Adrenal gland (tissue), 19 donors: ENCODE measurements at places on chromosomes 7 and 10. TPM values are rescaled to one million over a fixed set of nuclear protein-coding genes. Genes with fewer than 3 reads are reported as not detected.

Gene KCNIP2
- 8.7 TPM for total RNA-seq

Gene HOXA7
- total RNA-seq, result 7.9 TPM

Gene CNTNAP2
- 0.92 TPM for total RNA-seq

Gene CYTH3
- 27.0 TPM for total RNA-seq

Gene CTTNBP2
- 3.0 TPM for total RNA-seq

Gene DGKB
- 5.8 TPM for total RNA-seq

Gene UNC5B
- 18.4 TPM for total RNA-seq

Gene PTPN20
- total RNA-seq, result 26.8 TPM

Gene AVL9
- 23.0 TPM for total RNA-seq

Gene ZNF107
- total RNA-seq, result 7.4 TPM

Gene CUBN
- 1.3 TPM for total RNA-seq

Gene MSMB
- not detected for total RNA-seq

DNA sequence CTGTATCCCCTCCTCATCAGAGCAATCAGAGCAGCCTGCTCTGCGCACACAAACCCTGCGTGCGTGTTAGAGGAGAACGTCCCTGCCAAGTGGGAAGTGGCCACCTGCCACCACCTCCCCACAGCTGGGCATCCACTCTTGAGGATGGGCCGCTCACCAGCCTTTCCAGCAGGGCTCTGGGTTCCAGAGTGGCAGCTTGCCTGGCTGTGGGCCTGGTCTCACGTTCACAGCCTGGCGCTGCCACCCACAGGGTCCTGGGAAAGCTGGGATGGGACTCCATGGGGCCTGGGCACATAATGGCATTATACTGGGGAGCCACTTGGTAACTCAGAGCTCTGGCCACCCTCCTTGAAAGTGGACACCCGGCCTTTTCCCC, 151.1 kb upstream of the PPP2R2D start:
- no peaks in the 10 kb centered on the region for H3K36me3 ChIP-seq
- H3K27ac ChIP-seq, result no peak overlapping the region
- H3K4me1 ChIP-seq, result no peaks in the 10 kb centered on the region
- H3K27me3 ChIP-seq, result peaks cover 11% of the 10 kb centered on the region
- no peak overlapping the region for H3K4me3 ChIP-seq
- DNase-seq, result no peak

- H3K4me1 ChIP-seq, result no peaks in the 10 kb centered on the region
- DNase-seq, result no peak
- no peaks in the 10 kb centered on the region for H3K36me3 ChIP-seq
- no peaks in the 10 kb centered on the region for H3K27me3 ChIP-seq
- no peak overlapping the region for H3K4me3 ChIP-seq
- H3K27ac ChIP-seq, result no peak overlapping the region
These were observed 179.7 kb downstream of the GLI3 start for GRCh38 chr7:42057331-42057730.

GRCh38 chr10:110915035-110915434, 3.9 kb downstream of the BBIP1 start:
- no peaks in the 10 kb centered on the region for H3K27me3 ChIP-seq
- H3K36me3 ChIP-seq, result no peaks in the 10 kb centered on the region
- H3K4me3 ChIP-seq, result no peak overlapping the region
- H3K27ac ChIP-seq, result no peak overlapping the region
- peaks cover 6% of the 10 kb centered on the region for H3K4me1 ChIP-seq

- no peak for DNase-seq
- H3K27me3 ChIP-seq, result no peaks in the 10 kb centered on the region
- H3K36me3 ChIP-seq, result no peaks in the 10 kb centered on the region
- H3K4me3 ChIP-seq, result no peak overlapping the region
- H3K27ac ChIP-seq, result no peak overlapping the region
These were observed 32.5 kb upstream of the STK17A start for GRCh38 chr7:43550427-43550826.

DNA sequence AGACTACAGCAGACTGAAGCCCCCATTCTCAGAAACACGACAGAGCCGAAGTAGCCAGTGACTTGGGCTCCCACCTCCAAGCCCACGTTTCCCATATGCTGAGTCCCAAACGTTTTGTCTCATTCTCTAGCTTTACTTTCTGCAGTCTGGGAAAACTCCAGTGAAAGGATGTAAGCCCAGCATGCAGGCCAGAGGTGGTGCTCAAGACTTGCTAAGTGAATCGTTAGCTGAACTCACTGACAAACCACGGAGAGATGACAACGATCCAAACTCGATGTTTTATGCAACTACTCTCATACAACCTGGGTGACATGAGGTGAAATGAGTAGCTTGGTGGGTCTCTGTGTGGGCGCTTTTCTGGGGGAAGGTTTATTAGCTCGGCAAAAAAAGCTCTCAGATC, 731.8 kb downstream of the SUGCT start:
- H3K4me1 ChIP-seq, result no peaks in the 10 kb centered on the region
- H3K27me3 ChIP-seq, result no peaks in the 10 kb centered on the region
- no peak overlapping the region for H3K27ac ChIP-seq
- H3K4me3 ChIP-seq, result no peak overlapping the region
- no peaks in the 10 kb centered on the region for H3K36me3 ChIP-seq

DNA sequence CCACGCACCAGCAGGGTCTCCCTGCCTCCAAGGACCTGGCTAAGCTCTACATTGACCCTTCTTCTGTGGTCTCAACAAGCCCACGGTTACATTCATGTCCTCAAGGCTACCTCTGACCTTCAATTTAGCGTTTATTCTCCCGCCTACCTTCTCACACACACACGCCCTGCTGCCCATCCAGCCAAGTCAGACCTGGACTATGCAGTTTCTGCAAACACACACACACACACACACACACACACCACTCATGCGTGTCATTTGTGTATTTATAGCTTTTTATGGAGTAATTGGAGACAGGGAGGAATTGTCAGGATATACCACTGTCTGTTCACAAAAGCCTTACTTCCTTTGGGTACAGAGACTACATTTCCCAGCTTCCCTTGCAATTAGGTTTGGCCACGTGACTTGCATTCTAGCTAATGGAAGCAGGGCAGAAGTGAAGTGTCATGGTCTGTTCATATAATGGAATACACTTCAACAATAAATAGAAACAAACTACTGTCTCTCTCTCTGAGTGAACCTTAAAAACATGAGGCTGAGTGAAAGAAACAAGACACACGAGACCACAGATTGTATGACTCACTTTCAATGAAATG, 53.8 kb upstream of the CPXM2 start:
- H3K27ac ChIP-seq, result no peak overlapping the region
- H3K36me3 ChIP-seq, result no peaks in the 10 kb centered on the region
- no peaks in the 10 kb centered on the region for H3K27me3 ChIP-seq
- H3K4me1 ChIP-seq, result no peaks in the 10 kb centered on the region
- DNase-seq, result no peak

DNA sequence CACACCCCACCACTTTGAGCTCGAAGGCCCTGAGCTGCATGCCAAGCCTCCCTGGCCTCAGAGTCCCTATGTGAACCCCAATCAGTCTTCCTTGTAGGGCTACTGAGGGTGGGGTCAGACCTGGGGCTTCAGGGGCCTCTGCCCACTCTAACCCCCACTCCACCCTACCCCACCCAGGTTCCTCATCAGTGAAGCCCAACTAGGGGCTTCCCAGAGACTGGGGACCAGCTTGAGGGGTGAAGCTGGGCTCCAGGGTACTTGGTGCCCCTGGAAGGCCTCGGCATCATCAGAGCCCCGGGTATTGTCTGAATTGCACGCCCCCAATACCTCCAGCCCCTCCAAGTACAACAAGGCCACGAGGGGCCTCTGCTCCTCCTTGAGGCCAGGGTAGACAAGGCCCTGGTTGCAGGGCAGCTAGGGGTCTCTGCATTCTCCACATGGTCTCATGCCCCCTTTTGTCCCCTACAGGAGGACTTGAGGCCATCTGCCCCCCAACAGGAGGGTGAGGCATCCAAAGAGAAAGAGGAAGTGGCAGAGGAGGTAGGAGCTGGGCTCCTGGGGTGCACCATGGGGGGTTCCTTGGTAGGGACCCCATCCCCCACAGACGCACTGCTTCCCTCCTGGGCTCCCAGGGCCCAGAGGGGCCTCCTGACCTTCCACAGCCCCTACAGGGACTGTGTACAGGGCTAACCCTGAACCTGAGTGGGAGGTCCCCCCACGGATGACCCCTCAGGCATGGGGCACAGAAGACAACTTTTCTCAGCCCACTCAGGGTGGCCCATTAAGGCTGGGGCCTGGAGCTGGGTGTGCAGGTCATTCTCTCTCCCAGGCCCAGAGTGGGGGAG, 4.0 kb downstream of the SNCG start:
- peaks cover 42% of the 10 kb centered on the region for H3K4me1 ChIP-seq
- H3K27ac ChIP-seq, result peak overlapping the region; percentile 32
- peak; percentile 43 for DNase-seq

DNA sequence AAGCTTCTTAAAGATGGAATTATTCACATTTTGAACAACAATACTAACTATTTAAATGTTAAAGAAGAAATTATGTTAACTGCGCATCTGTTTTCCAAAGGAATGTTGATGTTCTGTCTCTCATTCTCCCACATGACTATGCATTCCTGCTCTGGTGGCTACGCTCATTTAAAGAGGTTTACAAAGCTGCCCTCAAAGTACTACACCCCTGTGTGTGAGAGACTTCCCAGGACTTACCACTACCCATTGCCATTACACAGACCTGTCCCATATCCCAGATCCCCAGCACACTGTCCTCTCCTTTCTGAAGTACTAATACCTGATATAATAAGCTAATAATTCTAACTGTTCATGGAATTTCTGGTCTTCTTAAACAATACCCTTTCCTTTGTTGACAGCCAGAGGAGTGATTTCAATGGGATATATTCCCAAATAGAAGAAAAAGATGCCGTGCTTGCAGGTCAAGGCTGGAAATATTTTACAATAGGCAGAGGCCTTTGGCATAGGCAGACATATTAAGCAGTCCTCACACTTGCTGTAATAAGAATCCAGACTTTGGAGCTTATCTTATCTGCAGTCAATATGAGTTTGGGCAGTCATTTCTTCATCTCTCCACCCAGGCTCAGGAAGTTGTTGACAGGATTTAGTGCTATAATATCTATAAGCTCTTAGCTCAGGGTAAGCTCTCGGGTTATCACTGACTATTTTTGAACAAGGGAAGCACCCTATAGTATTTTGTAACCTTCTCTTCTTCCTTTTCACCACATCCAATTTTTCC, 12.2 kb downstream of the LIPF start:
- H3K4me1 ChIP-seq, result no peaks in the 10 kb centered on the region
- no peak overlapping the region for H3K27ac ChIP-seq
- no peak overlapping the region for H3K4me3 ChIP-seq
- H3K36me3 ChIP-seq, result no peaks in the 10 kb centered on the region
- no peak for DNase-seq

- peak; percentile 65 for DNase-seq
- H3K27me3 ChIP-seq, result no peaks in the 10 kb centered on the region
- H3K36me3 ChIP-seq, result no peaks in the 10 kb centered on the region
These were observed 40.9 kb downstream of the NSUN6 start for GRCh38 chr10:18610517-18610916.

- no peaks in the 10 kb centered on the region for H3K36me3 ChIP-seq
- peak; percentile 50 for DNase-seq
- H3K27ac ChIP-seq, result no peak overlapping the region
- no peaks in the 10 kb centered on the region for H3K27me3 ChIP-seq
- peaks cover 18% of the 10 kb centered on the region for H3K4me1 ChIP-seq
These were observed 6.5 kb downstream of the PPIF start for GRCh38 chr10:79353726-79354125.

DNA sequence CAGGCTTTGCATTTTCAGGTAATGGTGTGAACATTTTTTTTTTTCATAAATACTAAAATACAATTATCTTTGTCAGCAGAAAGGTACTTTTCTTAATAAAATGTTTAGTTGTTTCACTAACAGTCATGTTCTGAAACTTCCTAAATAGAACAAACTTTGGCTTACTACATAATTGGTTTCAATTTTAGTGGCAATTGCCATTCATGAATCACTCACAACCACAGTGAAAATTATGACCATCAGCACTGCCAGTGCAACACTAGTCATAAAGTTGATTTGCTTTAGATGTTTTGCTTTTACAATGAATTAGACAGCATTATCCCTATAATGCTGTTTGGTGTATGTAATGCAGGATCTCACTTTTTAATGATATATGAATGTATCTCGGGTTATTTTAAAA, 297.6 kb upstream of the PLXDC2 start:
- no peak overlapping the region for H3K27ac ChIP-seq
- no peaks in the 10 kb centered on the region for H3K4me1 ChIP-seq
- H3K27me3 ChIP-seq, result no peaks in the 10 kb centered on the region
- no peak overlapping the region for H3K4me3 ChIP-seq
- no peak for DNase-seq
- H3K36me3 ChIP-seq, result no peaks in the 10 kb centered on the region

DNA sequence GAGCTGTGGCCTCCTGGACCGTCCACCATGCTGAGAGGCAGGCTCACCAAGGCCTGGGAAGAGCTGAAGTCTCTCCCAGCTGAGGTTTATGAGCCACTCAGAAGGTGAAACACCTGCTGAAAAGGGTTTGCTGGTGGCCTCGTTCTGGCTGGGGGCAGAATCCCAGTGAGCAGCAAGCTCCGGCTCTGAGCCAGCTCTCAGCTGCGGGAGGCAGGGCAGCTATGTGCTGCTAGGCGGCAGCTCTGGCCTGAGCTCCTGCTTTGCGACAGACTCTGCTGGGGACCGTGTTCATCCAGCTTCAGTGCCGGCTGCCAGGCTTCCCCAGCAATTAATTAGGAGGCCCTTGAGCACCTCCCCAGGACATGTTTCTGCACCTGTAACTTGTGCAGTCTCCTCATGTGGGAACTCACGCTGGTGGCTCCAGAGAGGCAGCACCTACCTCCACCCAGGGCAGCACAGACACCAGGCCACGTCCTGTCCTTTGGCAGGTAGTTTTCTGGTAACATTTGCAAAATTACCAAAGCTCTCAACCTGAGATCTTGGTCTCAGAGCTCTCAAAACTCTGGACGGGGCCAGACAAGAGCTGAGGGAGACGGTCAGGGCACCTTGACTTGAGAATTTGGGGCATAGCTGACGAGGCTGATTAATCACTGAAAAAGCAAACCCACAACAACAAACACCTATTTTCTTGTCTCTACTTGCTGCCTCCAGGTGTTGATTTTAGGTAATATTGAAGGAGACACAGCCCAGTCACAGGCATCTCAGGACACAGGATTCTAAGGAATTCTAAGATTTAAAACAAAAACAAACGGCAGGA, 185.0 kb downstream of the TCERG1L start:
- no peak overlapping the region for H3K4me3 ChIP-seq
- no peaks in the 10 kb centered on the region for H3K27me3 ChIP-seq
- H3K27ac ChIP-seq, result no peak overlapping the region
- no peaks in the 10 kb centered on the region for H3K4me1 ChIP-seq

GRCh38 chr10:46515793-46516192, 40.7 kb downstream of the GPRIN2 start:
- peak; percentile 44 for DNase-seq
- no peak overlapping the region for H3K4me3 ChIP-seq
- no peak overlapping the region for H3K27ac ChIP-seq
- H3K27me3 ChIP-seq, result no peaks in the 10 kb centered on the region
- no peaks in the 10 kb centered on the region for H3K4me1 ChIP-seq
